A549 (cell line): ENCODE measurements at places on chromosomes 11 and 22.

DNA sequence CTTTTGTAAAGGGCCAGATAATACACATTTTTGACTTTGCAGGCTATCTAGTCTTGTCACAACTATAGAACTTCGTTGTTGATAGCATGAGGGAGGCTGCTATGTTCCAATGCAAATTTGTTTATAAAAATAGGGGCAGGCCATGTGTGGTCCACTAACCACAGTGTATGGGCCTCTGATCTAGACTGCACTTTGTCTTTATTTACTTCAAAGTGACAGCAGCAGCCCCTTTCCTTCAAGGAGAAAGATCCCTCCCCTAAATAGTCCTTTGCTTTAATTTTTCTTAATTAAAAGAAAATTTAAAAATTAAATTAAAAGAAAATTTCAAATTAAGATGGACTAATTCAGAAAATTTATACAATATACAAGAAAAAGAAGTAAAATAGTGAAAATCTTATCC lies 49.5 kb upstream of the OR9Q1 start:
- no peak for DNase-seq

DNA sequence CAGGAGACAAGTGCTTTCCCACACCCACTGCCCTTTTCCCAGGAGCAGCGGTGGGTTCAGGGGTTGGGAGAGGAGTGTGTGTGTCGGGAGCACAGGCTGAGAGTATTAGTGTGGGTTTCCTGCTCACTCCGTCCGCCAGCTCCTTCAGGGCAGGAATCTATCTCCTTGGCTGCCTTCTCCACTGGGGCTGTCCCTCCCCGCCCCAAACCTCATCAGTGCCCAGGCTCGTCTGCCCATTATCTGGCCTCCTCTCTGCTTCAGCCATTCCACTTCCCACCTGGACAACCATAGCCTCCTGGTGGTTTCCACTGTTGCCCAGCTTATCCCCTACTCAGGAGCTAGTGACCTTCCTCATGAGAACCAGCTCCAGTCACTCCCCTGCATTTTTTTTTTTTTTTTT lies 19.9 kb downstream of the ASPHD2 start:
- DNase-seq: no peak

- DNase-seq: no peak
Measured at GRCh38 chr11:19239039-19239438, 1.7 kb downstream of the E2F8 start.

DNA sequence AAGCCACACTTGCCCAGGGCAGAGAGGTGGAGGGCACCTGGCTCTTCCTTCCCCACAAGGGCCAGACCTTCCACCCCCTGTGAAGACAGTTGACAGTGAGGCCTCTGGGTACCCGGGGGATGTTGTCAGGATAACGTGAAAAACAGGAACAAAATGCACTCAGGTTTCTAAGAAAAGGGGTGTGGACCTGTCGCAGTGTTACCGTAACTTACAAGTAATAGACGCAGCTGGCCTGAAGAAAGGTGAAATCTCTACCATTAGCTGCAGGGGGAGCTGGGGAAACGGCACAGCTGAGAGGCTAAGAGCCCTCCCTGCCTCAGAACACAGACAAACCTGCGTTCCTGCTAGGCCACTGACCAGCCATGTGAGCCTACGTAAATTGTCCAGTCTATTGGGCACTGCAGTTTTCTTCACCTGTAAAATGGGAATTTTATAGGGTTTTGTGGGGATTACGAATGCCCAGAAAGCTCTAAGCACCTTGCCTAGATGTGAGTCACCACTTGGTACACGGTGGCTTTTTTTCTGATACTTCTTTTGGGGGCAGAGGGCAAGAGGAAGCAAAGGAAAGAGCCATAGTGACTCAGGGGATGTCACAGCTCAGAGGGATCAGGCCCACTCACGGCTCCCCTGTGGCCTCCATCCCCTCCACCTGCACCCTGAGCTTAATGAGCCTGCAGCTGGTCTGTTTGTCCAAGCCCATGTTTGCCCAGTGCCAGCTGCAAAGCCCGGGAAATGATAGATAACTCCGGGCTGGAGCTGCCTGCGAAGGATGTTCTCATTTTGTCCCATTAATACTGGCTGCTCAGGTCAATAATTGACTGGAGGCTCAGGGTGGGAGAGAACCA lies 18.4 kb upstream of the CABP7 start:
- peak; percentile 44 for DNase-seq

DNA sequence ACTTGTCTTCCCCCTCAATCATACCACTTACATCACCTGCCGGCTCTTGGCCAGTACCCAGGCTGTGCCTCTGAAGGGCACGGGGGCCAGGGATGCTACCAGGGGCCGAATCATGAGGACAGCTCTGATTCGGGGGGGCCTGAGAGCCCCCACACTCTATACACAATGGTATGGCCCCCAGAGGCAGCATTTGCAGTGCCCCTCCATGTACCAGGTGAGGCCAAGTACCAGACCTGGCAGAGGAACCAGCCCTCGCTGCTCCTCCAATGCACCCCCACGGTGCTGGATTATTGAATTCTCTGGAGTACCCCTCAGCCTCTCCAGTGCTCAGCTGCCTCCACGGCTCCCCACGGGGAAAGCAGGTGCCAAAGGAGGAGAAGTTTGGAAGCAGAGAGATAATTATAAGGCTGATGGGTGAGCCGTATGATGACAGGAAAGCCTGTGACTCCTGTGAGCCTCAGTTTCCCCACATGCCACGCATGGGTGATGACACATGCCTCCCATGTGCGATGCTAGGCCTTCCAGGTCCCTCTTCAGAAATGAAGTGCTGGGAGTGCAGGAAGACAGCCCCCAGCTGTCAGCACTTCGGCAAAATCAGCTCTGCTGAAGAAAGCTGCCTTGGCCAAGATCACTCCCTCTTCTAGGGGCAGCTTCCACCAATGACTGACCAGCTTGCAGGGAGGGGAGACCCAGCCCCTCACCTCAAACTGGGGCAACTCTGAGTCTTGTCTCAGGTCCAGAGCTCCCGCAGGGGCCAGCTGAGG lies 69.9 kb downstream of the THAP12 start:
- no peak for DNase-seq

DNA sequence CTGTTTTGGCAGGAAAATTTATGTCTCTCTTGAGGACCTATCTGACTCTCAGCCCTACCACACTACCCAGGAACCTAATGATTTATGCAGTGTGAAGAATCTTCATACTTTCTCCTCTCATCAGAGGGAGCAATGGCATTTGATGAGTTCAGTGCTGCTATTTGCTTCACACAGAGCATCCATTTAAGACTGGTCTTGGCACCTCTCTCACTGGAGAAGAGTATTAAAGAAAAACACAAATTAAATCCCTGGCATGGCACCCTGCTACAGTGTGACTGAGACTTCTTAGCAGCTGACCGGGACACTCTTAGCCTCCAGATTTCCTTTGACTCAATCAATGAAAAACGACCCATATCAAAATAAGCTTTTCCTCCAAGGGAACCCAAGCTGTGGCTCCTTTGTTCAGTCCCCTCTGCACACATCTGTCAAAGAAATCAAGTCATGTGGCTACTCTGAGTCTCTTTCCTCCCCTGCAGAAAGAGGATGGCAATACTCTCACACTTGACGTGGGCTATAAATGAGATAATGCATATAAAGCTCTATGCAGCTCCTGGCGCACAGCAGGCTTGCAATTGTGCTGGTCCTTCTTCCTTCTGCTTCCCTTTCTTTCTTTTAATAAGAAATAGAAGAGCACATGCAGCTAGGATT lies 186.1 kb upstream of the E2F8 start:
- no peak for DNase-seq

DNA sequence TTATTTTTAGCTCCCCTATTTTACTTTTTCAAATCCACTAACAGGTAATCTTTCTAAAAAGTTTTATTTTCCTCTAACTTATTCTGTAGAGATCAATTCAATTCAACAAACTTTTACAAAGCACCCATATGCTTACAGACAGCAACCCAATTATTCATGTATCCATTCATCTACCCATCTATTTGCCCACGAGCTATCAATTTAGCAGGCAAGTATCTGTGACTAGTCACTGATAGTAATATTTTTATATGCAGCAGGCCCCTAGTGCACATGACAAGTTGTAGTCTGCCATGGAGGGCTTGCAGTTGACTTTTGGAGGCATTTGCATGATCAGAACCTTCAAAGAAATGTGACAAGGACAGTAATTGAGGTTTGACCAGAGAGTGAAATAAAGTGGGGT lies 753.2 kb upstream of the TENM4 start:
- no peak for DNase-seq

DNA sequence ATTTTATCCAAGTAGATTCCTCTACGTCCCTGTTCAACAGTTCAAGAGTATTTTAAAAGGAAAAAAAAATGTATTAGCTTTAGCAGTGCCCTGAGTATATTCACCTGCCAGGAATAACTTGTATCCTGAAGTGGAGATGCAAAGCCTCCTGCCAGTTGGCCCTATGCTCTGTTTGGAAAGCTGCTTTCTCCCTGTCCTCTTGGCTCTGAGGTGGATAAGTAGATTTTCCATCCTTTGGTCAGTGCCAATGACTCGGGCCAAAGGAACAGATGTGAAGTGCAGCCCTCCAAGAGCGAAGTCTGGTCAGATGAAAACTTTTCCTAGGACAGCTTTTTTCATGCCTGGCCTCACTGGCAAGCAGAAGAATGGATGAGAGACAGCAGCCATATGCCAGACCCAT lies 839.9 kb upstream of the TENM4 start:
- no peak for DNase-seq
